Endodermal cell (in vitro differentiated cells): ENCODE measurements at places on chromosomes 7 and 10. TPM values are rescaled to one million over a fixed set of nuclear protein-coding genes. Genes with fewer than 3 reads are reported as not detected.

Gene VWA2
- total RNA-seq: 1.6 and 1.7 TPM in 2 replicates

GRCh38 chr10:131735577-131735976, 165.2 kb upstream of the PPP2R2D start:
- no peak overlapping the region for H3K4me3 ChIP-seq
- H3K4me1 ChIP-seq: no peaks in the 10 kb centered on the region
- H3K36me3 ChIP-seq: no peaks in the 10 kb centered on the region
- DNase-seq: no peak

Gene MMP21
- total RNA-seq: not detected in 3 replicates

DNA sequence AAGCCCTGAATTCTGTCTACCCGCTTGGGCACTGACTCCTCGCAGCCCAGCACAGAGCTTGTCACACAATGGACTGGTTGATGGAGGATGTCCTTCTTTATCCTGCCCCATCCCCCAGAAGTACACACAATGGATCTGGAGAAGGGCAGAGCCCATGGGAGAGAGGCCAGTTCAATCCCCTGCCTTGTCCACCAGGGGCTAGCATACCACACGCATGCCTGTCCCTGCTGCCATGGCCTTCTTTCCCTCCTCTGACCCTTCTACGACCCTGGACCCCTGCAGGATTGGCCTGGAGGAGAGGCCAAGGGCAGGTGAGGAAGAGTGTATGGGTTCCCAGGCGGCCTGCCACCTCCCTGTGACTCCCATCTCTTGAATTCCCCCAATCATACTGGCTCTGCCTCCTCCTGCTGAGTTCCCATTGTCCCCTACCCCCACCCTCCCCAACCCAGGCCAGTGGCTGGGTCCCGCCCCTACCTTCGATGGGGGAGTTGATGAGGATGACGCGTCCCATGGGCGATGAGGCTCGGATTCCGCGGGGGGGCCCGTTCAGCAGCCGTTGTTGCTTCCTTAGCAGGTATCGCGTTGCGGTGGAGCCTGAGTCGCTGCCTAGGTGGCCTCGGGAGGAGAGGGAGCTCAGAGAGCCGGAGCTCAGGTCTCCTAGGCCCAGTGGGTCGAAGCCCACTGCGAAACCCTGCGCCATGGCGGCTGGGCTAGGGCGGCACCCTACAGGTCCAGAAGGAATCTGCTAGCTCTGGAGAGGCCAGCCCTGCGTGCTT, 1.2 kb downstream of the PDZD7 start:
- no peak overlapping the region for H3K4me3 ChIP-seq
- no peak overlapping the region for H3K27ac ChIP-seq
- H3K36me3 ChIP-seq: no peaks in the 10 kb centered on the region

Gene CPA2
- total RNA-seq: 0.32 to 0.70 TPM (median 0.66 TPM) in 3 replicates

DNA sequence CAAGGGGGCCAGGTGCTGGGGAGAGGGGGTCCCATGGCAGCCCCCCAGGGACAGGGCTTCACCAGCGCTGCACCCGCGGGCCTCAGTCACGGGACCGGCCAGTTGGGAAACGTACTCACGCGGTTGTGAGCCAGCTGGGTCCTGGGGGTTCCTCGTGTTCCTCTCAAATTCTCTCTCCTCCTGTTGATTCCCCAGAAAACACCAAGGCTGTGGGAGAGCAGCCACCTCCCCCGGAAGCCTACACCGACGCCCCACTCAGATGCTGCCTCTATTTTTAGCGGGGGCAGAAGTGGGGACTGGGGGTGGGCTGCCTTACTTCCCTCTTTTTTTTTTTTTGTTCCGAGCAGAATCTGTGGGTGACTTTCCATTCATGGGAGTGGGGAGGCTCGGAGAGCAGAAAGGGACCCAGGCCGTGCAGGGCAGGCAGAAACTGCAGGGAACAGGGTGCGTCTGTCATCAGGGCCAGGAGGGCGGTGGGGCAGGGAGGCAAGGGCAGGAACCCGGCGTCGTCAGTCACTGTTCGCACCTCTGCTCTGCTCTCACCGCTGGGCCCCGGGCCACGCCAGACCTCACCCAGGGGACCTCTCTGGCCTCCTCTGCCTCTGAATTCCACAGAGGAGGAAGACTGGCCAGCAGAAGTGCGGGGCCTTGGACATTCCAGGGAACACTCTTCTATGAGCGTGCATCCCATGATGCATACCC, 63.1 kb downstream of the CARD11 start:
- no peak overlapping the region for H3K27ac ChIP-seq
- no peak overlapping the region for H3K4me3 ChIP-seq
- peaks cover 7% of the 10 kb centered on the region for H3K4me1 ChIP-seq
- no peak for DNase-seq
- no peaks in the 10 kb centered on the region for H3K27me3 ChIP-seq
- no peaks in the 10 kb centered on the region for H3K36me3 ChIP-seq

DNA sequence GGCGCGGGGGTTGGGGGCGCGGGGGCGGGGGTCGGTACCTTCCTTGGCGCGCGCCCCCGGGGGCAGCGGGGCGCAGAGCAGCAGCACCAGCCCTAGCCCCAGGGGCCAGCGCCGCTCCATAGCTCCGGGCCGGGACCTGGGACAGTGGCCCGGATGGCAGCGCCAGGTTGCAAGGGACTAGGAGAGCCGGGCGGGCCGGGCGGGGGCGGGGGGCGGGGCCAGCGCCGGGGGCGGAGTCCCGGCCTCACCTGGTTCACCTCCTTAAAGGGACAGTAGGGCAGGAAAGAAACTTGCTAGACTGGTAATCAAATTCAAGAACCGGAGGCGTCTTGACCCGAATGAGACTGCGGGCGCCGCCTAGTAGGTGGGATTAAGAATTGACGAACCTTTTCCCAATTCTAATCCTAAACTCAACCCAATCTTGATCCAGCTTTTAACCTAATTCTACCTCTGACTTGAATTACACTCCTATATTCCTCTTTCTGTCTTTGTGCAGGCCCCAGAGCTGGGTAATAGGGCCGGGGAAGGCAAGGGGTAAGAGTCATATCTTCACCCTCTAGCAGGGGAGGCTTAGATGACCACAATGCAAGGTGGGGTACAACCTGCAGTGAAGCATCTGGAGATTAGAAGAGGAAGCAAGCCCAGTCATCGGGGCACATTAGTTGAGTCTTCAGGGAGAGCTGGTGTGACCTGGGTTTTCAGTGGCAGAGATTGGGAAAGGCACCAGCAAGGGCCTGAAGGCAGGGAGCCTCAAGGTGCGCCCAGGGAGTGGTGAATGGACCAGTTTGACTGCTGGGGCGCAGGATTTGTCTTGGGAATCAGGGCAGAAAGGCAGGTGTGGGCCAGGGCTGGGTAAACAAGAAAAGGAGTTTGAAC, at the start of gene EPHA1:
TSS of gene EPHA1 (minus strand) at position 171 of the 876 bp plus-strand sequence. CDS start at position 120, 51 bp downstream.
- H3K4me3 ChIP-seq: peak within 1 kb of the TSS; percentile 88
- H3K27me3 ChIP-seq: no peaks in the 10 kb centered on the region
- no peaks in the 10 kb centered on the region for H3K36me3 ChIP-seq
- H3K4me1 ChIP-seq: peaks cover 15% of the 10 kb centered on the region
- peak; percentile 98 for DNase-seq

DNA sequence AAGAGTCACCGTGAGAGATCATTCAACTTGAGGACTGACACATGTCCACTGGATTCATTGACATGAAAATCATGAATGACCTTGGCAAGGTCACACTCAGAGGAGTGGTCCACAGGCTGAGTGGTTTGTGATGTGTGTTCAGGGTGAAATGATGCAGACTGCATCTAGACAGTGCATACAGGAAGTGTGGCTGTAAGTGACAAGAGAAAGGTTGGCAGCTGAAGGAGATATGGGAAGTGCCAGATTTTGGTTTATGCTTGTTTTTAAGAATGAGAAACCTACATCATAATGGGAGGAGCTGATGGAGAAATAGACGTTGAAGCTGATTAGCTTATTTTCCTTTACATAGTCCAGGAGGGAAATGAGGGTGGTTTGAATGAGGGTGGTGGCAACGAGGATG, 64.8 kb upstream of the VIPR2 start:
- H3K4me3 ChIP-seq: no peak overlapping the region
- no peaks in the 10 kb centered on the region for H3K4me1 ChIP-seq
- H3K36me3 ChIP-seq: no peaks in the 10 kb centered on the region
- no peaks in the 10 kb centered on the region for H3K27me3 ChIP-seq
- no peak overlapping the region for H3K27ac ChIP-seq
- DNase-seq: peak; percentile 2

DNA sequence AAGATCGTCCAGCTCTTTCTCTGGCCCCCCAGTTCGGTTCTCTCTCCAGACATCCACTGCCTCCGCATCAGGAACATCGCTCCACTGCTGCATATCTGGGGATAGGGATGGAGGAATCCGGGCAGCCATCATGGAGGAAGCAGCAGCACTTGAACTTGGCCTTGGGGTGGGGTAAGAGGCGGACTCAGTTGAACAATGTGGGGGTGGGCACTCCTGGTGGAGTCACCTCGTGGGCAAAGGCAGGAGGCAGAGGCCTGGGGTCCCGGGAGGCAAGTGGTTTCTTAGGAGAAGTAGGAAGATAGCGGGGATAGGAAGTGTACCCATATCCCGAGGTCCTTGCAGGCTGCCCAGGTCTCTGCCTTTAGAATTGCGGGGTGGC, 98.3 kb downstream of the CHST15 start:
- H3K4me3 ChIP-seq: peak overlapping the region; percentile 59
- no peak for DNase-seq
- no peak overlapping the region for H3K27ac ChIP-seq
- H3K36me3 ChIP-seq: no peaks in the 10 kb centered on the region
- peaks cover 45% of the 10 kb centered on the region for H3K27me3 ChIP-seq
